ENCODE measurements at places on chromosomes 2 and 18.

DNA sequence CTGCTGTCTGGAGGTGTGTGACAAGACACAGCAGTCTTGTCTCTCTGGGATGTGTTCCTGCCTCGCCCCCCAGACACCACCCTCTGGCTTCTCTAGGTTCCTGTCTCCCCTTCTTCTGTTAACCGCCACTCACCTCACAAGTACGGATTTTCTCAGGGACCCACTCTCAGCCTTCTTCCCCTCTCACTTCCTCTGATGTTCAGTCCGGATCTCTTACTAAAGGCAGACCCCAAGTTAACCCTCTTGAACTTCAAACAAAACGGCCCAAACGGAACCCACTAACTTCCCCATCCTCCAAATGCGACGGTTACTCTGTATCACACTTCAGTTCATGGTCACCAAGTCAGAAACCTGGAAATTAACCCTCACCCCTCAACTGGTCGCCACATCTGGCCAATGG, 32.0 kb downstream of the B4GALT6 start:
- H3K4me3 ChIP-seq: no peak overlapping the region
- H3K27ac ChIP-seq: no peak overlapping the region
- no peaks in the 10 kb centered on the region for H3K36me3 ChIP-seq
- no peaks in the 10 kb centered on the region for H3K27me3 ChIP-seq
- DNase-seq: no peak

GRCh38 chr2:112877423-112877822, 33.5 kb upstream of the IL37 start:
- H3K27ac ChIP-seq: peak overlapping the region; percentile 69
- no peak for DNase-seq
- H3K4me1 ChIP-seq: peaks cover 12% of the 10 kb centered on the region
- H3K36me3 ChIP-seq: no peaks in the 10 kb centered on the region
- no peak overlapping the region for H3K4me3 ChIP-seq

DNA sequence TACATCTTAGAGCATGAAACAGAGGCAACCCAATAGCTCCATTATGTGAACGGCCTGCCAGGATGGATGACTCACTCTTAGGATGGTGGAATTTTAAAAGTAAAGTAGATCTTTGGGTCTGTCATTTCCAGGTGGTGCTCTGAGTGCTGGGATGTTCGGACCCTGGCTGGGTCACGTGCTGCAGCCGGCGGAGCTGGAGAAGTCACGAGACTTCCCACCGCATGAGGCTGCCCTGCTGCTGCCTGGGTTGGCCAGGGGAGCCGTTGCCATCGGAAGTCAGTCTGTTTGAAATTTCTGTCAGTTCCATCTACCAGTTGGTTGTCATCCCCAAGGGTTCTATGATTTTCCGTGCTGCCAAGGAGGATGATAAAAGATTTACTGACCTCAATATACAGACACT, 93.3 kb upstream of the ALKAL2 start:
- H3K27ac ChIP-seq: no peak overlapping the region
- H3K27me3 ChIP-seq: no peaks in the 10 kb centered on the region
- no peak overlapping the region for H3K4me3 ChIP-seq
- no peak for DNase-seq
- no peaks in the 10 kb centered on the region for H3K4me1 ChIP-seq
- H3K36me3 ChIP-seq: no peaks in the 10 kb centered on the region

- peak overlapping the region; percentile 59 for H3K27ac ChIP-seq
- peaks cover 8% of the 10 kb centered on the region for H3K4me1 ChIP-seq
- H3K4me3 ChIP-seq: no peak overlapping the region
- H3K36me3 ChIP-seq: no peaks in the 10 kb centered on the region
- DNase-seq: no peak
Observed at GRCh38 chr2:163692611-163693482, 43.0 kb downstream of the FIGN start.

GRCh38 chr2:146764301-146764700, 1080.5 kb upstream of the ACVR2A start:
- H3K27me3 ChIP-seq: no peaks in the 10 kb centered on the region
- no peak overlapping the region for H3K27ac ChIP-seq
- no peaks in the 10 kb centered on the region for H3K36me3 ChIP-seq
- H3K4me3 ChIP-seq: no peak overlapping the region

DNA sequence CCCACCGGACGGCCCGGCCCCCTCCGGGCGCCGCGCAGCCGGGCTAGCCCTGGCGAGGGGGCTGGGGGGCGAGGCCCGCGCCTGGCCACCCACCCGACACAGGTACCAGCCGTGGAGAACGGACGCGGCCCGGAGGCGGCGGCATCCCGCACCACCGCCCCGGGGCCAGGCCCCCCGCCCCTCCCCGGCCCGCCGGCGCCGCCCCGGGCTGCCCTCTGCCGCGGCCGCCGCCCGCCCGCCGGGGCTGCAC, 405 bp downstream of the SOS1 start:
- peak overlapping the region; percentile 98 for H3K27ac ChIP-seq
- no peaks in the 10 kb centered on the region for H3K27me3 ChIP-seq

GRCh38 chr18:27763936-27764335, 413.0 kb downstream of the CDH2 start:
- H3K36me3 ChIP-seq: no peaks in the 10 kb centered on the region
- H3K27ac ChIP-seq: no peak overlapping the region
- H3K27me3 ChIP-seq: no peaks in the 10 kb centered on the region

- no peak overlapping the region for H3K27ac ChIP-seq
- no peaks in the 10 kb centered on the region for H3K36me3 ChIP-seq
- no peak overlapping the region for H3K4me3 ChIP-seq
- DNase-seq: no peak
Observed at GRCh38 chr2:237915576-237915975, 51.2 kb upstream of the UBE2F start.

Data from esophagus squamous epithelium (tissue), 5 donors.